Smooth muscle cell of the pulmonary artery (primary cell): ENCODE measurements at places on chromosomes 7 and 10. TPM values are rescaled to one million over a fixed set of nuclear protein-coding genes. Genes with fewer than 3 reads are reported as not detected.

Gene AZGP1
- total RNA-seq = not detected in 2 replicates

Gene SPDYE1
- not detected in 2 replicates for total RNA-seq

Gene CHN2
- 0.39 TPM in 1 of 2 replicates, not detected in the other for total RNA-seq

Gene ZNF438
- 3.1 TPM in 2 replicates for total RNA-seq

Gene CFAP69
- 10.6 and 13.4 TPM in 2 replicates for total RNA-seq

Gene PDZD7
- total RNA-seq = 2.8 and 5.5 TPM in 2 replicates

Gene TACC2
- 5.7 and 8.8 TPM in 2 replicates for total RNA-seq

Gene RTKN2
- total RNA-seq = 2.9 and 3.3 TPM in 2 replicates

Gene SLC18A3
- not detected in 2 replicates for total RNA-seq

Gene HECW1
- total RNA-seq = 0.26 and 0.33 TPM in 2 replicates

Gene OPN1SW
- not detected in 2 replicates for total RNA-seq

Gene EPO
- total RNA-seq = not detected in 2 replicates

Gene NEUROD6
- total RNA-seq = not detected in 2 replicates

Gene BCAP29
- 45.7 and 45.9 TPM in 2 replicates for total RNA-seq

Gene TMEM229A
- 0.07 and 0.39 TPM in 2 replicates for total RNA-seq

Gene RUFY2
- 20.0 and 21.5 TPM in 2 replicates for total RNA-seq

Gene C10orf95
- total RNA-seq = not detected in 2 replicates

Gene COL17A1
- 0.20 and 1.1 TPM in 2 replicates for total RNA-seq

Gene ZDHHC16
- 42.0 and 42.9 TPM in 2 replicates for total RNA-seq

Gene PBLD
- total RNA-seq = 3.7 and 4.4 TPM in 2 replicates

Gene HABP2
- total RNA-seq = not detected in 2 replicates

Gene ECHS1
- total RNA-seq = 57.7 and 60.6 TPM in 2 replicates

Gene INTS1
- total RNA-seq = 58.3 and 77.4 TPM in 2 replicates

Gene GIMAP1
- total RNA-seq = 0.03 TPM in 1 of 2 replicates, not detected in the other

Gene ADAM8
- 1.5 and 2.7 TPM in 2 replicates for total RNA-seq

Gene PVRIG
- not detected in 2 replicates for total RNA-seq

Gene ZNF107
- total RNA-seq = 1.3 and 2.2 TPM in 2 replicates

Gene UNCX
- total RNA-seq = not detected in 2 replicates

Gene TMEM60
- 8.6 and 11.7 TPM in 2 replicates for total RNA-seq

Gene CALML3
- not detected in 2 replicates for total RNA-seq

Gene CASTOR2
- total RNA-seq = 11.2 and 15.4 TPM in 2 replicates

Gene SUN1
- 291 and 366 TPM in 2 replicates for total RNA-seq

Gene GLUD1
- total RNA-seq = 205 and 225 TPM in 2 replicates

Gene TFEC
- total RNA-seq = 0.07 and 0.13 TPM in 2 replicates

Gene PTN
- total RNA-seq = 9.0 and 13.2 TPM in 2 replicates

Gene PRR15
- total RNA-seq = 0.20 and 0.39 TPM in 2 replicates

Gene AP1S1
- total RNA-seq = 87.7 and 89.2 TPM in 2 replicates
